ENCODE measurements at places on chromosomes 4 and X.

DNA sequence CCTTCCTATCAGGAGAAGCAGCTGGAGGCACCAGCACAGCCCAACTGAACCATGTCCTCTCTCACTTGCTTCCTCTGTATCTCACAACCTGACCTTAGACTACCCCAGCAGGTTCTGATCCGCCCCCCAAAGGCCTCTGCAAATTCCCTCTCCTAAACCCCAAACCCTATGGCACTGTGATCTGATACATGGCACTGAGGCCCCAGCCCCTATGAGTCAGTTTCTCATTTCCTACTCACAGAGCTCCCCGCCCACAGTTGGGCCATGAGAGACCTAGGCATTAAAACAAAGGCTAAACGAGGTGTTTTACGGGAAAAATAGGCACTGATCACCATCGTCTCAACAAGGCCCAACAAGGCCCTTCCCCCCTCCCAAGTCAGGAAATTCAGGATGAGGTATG is 19.1 kb downstream of the SASH3 start:
- no peak for DNase-seq

- peak; percentile 56 for DNase-seq
Observed at GRCh38 chr4:26462874-26463273, 27.4 kb downstream of the CCKAR start.

DNA sequence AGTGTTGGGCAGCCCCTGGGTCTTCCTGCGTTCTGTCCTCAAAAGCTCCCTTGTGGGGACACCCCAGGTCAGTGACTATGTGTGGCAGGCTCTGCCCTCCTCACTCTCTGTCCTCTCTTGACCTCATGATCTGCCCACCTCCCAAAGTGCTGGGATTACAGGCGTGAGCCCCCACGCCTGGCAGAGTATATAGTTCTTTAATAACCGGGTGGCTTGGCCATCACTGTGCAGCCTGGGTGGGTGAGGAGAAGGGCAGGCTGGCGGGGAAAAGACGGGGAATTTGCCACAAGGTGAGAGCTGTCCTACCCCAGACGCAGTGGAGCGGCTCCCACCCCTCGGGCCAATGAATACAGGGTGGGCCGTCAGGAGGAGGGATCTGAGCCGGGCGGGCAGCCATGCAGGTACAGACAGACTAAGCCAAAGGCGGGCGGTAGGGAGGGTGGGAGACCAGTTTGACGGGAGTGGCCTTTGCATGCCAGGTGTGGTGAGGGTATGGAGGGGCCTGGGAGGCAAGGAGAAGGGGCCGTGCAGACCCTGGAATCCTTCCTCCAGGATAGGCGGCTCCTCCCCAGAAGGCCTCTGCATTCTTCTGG is 2.5 kb downstream of the SH3BP2 start:
- no peak for DNase-seq

- DNase-seq: peak; percentile 16
Observed at GRCh38 chr4:26619784-26620183, 35.9 kb downstream of the TBC1D19 start.

DNA sequence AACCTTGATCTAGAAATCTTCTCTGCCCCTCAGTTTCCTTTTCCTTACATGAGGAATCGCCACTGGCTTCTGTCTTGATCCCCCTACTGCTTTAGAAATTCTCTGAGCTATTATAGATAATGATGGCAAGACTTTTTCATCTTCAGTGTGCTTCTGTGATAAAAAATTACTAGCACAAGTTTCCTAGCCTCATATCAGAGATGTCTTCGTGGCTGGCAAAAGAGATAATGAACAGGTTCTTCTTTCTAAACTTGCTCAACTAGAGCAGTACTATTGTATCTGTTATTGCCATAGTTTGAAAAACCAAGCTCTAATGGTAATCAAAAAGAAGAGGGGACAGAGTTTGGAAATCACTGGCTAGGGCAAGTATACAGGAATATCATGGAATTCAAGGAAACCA is 4.1 kb upstream of the PDGFC start:
- no peak for DNase-seq

DNA sequence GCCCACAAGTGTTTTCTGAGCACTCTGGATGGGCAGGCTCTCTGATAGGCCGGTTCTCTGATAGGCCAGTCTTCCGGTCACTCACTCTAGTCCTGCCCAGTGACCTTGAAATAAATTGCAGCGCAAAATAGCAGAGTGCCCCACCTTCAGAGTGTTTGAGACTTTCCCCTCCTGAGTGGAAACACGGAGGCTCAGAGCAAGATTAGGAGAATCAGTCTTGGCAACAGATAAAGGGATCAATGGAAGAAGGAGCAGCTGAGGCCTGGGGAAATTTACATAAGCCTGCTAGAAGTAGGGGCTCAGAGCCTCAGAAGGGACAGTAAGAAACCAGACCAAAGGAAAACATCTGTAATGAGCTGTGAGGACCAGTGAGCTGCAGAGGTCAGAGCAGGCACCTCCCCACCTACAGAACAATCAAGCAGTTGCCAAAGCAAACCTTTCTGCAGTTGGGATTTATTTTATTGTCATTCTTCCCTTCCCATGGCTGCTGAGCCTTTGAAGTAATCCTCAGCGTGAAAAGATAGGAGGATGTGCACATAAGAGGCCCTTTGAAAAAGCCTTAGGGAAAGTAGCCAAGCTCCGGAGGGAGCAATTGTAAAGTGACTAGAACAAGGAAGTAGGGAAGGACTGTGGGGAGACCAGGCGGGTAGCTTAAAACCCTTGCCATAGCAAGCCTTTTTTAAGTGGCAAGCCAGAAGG is 89.1 kb upstream of the TSPAN5 start:
- no peak for DNase-seq

- DNase-seq: no peak
Observed at GRCh38 chr4:164027805-164028204, 533.3 kb downstream of the TMA16 start.

DNA sequence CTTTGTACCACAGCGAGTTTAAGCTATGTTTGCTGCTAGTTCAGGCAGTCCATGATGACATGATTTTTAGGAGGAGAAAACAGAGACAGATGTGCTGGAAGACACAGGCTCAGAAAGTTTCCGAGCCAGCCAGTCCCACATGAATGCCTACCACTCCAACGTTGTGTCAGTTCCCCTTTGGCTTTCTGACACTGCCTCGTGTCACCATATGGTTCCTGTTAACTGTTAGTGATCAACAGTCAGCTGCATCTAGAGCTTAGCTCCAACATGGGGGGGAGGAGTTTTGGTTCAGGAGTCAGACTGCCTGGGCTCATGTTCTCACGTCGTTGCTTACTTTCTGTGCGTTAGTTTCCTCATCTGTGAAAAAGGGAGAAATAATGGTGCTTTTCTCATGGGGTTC is 343.7 kb downstream of the MID1IP1 start:
- DNase-seq: no peak

DNA sequence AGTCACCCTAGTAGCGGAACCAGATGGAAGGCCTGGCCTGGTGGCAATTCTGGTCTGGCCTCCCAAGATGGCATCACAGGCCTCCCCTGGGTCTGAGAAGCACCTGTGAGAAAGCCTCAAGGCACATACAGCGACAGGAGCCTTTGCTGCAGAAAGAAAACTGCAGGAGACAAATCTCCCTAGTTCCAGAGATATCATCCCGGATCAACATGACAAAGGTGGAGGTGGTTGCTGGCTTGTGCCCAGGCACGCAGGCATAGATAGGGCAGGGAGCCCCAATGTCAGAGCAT is 93.6 kb downstream of the BCOR start:
- DNase-seq: no peak

DNA sequence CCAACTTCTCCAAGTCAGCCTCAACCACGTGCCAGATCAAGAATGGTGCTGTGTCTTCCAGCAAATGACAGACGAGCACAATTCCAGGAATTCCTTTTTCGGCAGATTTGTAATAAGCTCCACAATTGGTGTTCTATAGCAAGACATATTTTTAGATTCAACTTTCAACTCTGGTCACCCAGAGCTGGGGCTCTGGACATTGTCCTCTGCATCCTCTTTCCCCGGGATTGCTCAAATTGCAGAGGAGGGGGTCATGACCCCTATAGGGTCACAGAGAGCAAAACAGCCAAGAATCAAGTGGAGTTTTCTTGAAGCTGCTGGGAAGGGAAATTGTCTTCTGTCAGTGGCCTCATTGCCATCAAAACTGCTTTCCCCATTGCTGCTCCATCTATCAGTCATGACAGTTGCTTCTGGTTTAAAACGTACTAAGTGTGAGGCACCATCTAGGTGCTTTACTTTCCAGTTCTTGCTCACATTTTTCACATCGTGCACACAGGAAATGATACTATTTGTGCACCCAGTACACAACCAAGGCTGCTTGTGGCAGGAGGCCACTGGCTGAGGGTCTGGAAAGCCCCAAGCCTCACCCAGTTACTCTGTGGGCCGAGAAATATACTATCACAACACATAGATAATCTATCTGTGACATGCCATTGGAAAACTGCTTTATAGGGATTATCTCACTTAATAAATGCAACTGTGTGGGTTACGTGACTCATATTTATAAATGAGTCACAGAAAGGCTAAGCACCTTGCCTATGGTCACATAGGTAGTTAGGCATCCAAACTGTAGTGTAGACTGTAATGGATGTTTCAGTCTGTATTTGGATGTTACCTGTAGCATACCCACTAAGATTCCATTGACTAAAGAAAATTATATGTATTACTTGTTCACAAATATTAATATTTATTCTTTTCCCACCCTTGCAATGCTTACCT is 91.7 kb upstream of the PHOX2B start:
- no peak for DNase-seq

- no peak for DNase-seq
Observed at GRCh38 chr4:177671387-177671786, 229.2 kb upstream of the AGA start.

- DNase-seq: peak; percentile 38
Observed at GRCh38 chr4:127870688-127871087, 10.0 kb upstream of the PLK4 start.

DNA sequence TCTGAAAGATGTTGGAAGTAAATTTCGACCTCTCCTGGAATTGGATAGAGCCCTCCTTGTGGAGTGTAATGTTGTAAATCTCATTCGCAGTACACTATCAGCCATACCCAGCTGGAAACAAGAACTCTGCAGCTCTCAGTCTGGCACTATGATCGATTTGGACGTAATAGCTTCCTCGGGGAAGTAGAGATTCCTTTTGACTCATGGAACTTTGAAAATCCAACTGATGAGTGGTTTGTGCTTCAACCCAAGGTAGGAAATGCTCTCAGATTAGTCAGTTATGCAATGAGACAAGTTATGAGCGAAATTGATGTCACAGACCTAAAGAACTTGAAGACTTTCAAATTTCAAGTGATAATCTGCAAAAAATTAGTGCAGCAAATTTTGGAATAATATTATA is 103.9 kb downstream of the SYTL5 start:
- no peak for DNase-seq

GRCh38 chr4:112978691-112979472 is 70.6 kb upstream of the ANK2 start:
- DNase-seq: no peak

DNA sequence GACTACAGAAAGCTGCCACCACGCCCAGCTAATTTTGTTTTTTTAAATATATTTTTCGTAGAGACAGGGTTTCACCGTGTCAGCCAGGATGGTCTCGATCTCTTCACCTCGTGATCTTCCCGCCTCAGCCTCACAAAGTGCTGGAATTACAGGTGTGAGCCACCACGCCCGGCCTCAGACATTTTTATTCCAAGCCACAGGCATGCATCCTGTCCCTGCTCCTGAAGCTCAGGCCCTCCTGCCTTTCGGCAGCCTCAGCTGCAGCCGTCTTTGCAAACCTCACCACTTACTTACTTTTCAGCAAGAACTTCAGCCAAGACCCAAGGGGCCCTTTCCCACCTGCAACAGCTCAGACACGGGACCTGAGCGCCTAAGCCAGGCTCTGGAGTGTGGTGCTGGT is 26.0 kb downstream of the FAM53A start:
- no peak for DNase-seq

- DNase-seq: no peak
Observed at GRCh38 chr4:146311238-146311970, 97.1 kb downstream of the REELD1 start.

DNA sequence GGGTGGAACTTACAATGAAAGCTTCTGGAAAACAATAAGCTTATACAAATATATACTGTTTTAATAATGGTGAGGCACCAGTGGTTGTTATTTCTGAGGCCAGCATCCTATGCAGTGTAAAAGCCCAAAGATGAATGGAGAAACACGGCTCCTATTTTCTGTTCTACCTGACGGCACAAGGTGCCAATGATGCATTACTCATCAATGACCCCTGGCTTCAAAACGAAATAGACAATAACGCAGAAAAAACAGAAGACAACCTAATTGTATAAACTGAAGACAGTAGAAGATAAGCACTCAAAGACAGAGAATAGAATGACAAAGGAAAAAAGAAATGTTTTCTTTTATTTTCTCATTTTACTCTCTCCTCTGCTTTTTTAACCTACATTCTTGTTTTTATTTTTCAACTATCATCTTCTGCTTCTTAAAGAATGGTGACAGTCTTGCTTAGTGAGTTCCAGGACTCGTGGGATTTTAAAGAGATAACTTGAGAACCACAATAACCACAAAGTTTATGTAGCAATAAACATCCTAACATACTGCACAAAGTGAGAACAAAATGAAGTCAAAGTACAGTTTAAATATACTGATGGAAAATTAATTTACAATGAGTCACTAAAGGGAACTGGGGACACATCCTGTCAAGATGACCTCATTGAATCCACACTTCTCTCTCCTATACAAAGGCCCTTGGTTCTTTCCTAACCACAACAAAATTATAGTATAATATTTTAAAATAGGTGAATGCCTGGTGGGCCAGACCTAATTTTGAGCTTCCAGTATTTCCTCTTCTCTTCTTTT is 169.8 kb downstream of the BTC start:
- peak; percentile 81 for DNase-seq

DNA sequence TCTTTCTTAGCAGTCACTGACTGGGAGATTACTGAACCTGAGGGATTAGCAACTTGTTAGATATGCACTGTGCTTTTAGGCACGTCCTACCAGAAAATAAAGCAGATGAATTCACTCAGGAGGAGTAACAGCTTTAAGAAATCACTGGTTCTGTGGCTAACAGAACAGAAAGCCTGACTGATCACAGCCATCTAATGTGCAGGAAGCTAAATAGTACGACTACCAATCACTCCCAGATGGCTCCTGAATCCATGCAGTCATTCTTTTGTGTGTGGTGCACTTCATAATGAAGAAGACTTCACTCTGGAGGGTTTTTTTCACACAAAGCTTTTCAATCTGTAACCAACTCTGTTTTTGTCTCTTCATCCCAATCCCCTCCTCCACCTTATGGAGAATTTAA is 305.3 kb upstream of the INTU start:
- no peak for DNase-seq

- DNase-seq: no peak
Observed at GRCh38 chrX:33175201-33175600, 36.1 kb downstream of the DMD start.

GRCh38 chr4:9898596-9899305 is 117.3 kb downstream of the DRD5 start:
- no peak for DNase-seq

Measured in AG04450 (cell line).